ENCODE measurements at places on chromosomes 4 and X.

DNA sequence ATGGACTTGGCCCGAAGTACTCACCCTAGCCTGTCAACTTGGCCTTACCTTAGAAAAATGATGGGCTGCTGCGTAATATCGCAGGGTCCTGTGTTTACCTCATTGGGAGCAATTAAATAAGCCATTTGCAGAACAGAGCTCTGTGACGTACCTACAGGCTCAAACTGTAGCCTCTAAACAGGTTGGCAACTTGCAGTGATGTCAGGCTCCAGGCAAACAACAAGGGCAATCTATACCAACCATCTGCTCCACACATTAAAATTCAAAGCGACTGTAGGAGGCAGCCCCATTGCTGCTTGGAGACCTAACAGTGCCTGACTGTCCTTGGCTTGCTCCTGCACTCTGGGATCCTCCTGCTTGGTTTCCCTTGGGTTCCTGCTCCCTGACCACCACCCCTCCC, 17.2 kb downstream of the VGLL1 start:
- H3K36me3 ChIP-seq, result no peaks in the 10 kb centered on the region
- no peaks in the 10 kb centered on the region for H3K27me3 ChIP-seq
- H3K4me3 ChIP-seq, result no peak overlapping the region
- H3K4me1 ChIP-seq, result peaks cover 19% of the 10 kb centered on the region

DNA sequence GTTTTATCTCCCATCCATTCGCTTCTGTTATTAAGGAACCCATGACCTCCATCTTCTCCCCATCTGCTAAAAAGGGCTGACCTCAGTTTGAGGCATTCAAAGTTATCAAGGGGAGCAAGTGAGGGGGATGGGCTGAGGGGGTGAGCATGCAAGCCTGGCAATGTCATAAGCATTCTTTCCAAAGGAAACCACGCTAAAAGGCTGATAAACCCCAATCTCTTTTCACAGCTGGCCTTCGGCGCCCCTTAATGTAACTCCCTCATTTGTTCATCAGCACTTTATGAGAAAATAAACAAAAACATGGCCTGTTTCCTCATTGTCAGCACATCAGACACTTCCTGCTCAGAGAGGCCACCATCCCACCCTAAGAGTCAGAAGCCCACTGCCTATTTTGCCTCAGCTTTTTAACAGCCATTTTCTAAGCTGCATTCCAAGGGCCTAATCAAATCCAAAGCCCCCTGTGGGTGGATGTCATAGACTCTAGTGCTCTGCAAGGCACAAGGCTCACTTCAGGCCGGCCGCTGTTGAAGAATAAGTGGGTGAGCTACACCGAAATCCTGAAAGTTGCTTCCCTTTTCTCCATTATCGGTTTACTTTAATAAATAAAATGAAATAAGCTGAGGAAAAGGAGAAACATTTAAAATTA, 92.0 kb upstream of the SRD5A3 start:
- peaks cover 24% of the 10 kb centered on the region for H3K27me3 ChIP-seq
- no peaks in the 10 kb centered on the region for H3K36me3 ChIP-seq
- no peak for DNase-seq

- H3K4me1 ChIP-seq, result no peaks in the 10 kb centered on the region
- peaks cover 6% of the 10 kb centered on the region for H3K27me3 ChIP-seq
- H3K4me3 ChIP-seq, result no peak overlapping the region
- DNase-seq, result no peak
- no peaks in the 10 kb centered on the region for H3K36me3 ChIP-seq
- H3K27ac ChIP-seq, result no peak overlapping the region
These were observed 44.2 kb downstream of the RTL9 start for GRCh38 chrX:110402850-110403221.

DNA sequence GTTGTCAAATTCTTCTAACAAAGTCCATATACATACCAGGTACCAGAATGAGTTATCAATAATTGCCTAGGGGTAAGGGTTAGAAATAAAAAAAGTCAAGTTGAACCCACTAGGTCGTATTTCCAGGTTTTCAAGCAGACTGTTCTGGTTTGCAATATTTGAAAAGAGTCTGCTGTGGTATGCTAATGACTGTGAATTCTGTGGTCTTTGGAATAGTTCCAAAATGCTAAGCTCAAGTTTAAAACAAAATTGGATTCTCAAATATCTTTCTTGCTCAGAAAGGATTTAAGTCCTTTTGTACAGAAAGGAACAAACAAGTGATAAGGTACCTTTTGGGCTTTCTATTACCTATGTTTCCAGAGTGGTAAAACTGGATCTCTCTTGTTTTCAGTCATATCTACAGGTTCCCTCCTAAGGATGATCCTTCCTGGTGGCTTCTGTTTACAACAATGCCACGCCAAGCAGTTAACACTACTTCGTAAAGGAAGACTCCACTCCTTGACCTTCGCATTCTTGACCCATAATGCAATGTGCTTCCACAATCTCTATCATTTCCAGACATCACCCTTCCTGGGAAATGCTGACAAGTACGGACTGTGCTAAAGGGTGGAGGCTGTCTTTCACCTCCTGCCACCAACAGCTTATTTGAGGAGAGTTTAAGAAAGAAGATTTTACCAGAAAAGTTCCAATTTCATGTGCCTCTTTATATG, 531.7 kb upstream of the FTHL17 start:
- H3K27me3 ChIP-seq, result no peaks in the 10 kb centered on the region
- no peaks in the 10 kb centered on the region for H3K36me3 ChIP-seq
- no peaks in the 10 kb centered on the region for H3K4me1 ChIP-seq
- H3K4me3 ChIP-seq, result no peak overlapping the region
- H3K27ac ChIP-seq, result no peak overlapping the region
- no peak for DNase-seq

GRCh38 chr4:138196153-138196552, 46.0 kb downstream of the SLC7A11 start:
- peaks cover 5% of the 10 kb centered on the region for H3K27me3 ChIP-seq
- DNase-seq, result no peak
- no peak overlapping the region for H3K4me3 ChIP-seq
- H3K4me1 ChIP-seq, result peaks cover 2% of the 10 kb centered on the region
- no peak overlapping the region for H3K27ac ChIP-seq

DNA sequence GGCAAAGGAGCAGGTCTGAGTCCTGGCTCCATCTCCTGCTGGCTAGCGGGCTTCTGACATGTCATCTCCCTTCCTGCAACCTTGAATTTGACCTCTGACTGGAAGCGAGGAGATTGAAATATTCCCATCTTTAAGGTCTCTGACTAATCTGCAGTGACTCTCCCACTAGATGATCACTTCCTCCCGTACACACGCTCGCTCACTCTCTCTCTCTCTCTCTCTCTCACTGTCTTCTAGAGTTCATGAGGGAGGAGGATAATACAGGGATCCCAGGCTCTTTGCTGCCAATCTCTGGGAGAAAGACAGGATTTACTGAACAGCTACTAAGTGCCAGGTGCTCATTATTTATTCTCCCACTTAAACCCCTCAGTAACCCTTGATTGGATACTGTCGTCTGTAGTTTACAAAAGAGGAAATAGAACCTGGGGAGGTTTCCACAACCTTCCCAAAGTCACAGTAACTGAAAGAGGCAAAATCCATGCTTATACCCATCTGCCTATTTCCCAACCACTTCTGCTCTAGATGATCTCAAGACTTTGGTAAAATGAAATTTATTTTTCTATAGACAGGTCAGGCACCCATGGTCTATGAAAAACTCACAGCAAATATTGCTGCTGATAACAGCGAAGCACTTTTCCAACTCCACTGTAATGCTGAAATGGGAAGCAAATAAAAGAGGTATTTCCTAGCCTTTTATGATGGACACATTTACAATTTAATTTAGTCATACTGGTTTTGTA, 193.5 kb upstream of the C1QTNF7 start:
- H3K4me1 ChIP-seq, result peaks cover 32% of the 10 kb centered on the region
- H3K4me3 ChIP-seq, result peak overlapping the region; percentile 56
- no peak for DNase-seq
- H3K36me3 ChIP-seq, result no peaks in the 10 kb centered on the region
- H3K27ac ChIP-seq, result peak overlapping the region; percentile 80
- no peaks in the 10 kb centered on the region for H3K27me3 ChIP-seq

- H3K4me1 ChIP-seq, result peaks cover 4% of the 10 kb centered on the region
- H3K36me3 ChIP-seq, result peaks cover 9% of the 10 kb centered on the region
- H3K27ac ChIP-seq, result no peak overlapping the region
- DNase-seq, result no peak
These were observed 110.4 kb downstream of the UBE2K start for GRCh38 chr4:39808231-39808749.

DNA sequence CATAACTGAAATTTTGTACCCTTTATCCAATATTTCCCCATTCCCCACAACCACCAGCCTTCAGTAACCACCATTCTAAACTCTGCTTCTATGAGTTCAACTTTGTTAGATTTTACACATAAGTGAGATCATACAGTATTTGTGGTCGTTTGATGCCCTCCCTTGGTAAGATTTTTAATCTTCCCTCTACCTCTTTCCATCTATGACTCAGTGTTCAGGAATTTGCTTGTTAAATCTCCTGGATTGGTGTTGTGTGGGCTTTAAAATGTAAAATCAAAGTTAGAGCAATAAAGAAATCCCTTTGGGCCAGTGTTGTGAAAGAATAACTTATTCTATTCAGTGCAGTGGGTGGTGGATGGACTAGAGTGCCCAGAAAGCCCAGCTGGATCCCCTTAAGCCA, 37.4 kb downstream of the SLC16A2 start:
- H3K36me3 ChIP-seq, result no peaks in the 10 kb centered on the region
- no peak overlapping the region for H3K27ac ChIP-seq
- H3K27me3 ChIP-seq, result no peaks in the 10 kb centered on the region
- H3K4me3 ChIP-seq, result no peak overlapping the region
- DNase-seq, result no peak

- no peak for DNase-seq
- H3K27me3 ChIP-seq, result no peaks in the 10 kb centered on the region
- no peak overlapping the region for H3K4me3 ChIP-seq
- H3K4me1 ChIP-seq, result no peaks in the 10 kb centered on the region
These were observed 850.1 kb downstream of the TRIML1 start for GRCh38 chr4:188989371-188989770.

DNA sequence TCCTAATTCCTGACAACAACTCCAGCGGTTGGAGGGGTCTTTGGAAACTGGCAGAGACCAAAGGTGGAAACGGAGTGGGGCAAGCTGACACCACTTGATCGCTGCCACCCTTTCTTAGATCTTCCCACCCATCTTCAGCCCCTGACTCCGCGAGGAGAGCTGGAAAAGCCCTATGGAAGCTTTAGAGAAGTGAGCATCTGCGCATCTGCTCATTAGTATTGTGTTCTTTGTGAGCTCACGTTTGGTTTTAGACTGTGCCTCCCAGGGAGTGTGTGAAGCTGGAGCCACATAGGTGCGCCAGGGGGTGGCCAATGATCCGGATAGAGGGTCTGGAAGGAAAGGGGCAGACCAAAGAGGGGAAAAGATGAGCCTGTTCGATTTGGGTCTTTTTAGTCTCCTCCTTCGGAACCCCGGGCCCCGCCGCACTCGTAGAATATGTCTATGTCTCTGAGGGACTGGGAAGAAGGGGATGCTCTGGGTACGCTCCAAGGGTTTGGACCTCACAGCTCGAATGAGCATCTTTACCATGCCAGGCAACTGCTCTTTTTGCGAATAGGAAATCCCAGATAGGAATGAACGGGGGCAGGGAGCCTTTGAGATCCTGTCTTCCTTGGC, 578 bp upstream of the DKK2 start:
- peak overlapping the region; percentile 68 for H3K4me3 ChIP-seq
- peaks cover 28% of the 10 kb centered on the region for H3K4me1 ChIP-seq
- DNase-seq, result no peak
- no peak overlapping the region for H3K27ac ChIP-seq

DNA sequence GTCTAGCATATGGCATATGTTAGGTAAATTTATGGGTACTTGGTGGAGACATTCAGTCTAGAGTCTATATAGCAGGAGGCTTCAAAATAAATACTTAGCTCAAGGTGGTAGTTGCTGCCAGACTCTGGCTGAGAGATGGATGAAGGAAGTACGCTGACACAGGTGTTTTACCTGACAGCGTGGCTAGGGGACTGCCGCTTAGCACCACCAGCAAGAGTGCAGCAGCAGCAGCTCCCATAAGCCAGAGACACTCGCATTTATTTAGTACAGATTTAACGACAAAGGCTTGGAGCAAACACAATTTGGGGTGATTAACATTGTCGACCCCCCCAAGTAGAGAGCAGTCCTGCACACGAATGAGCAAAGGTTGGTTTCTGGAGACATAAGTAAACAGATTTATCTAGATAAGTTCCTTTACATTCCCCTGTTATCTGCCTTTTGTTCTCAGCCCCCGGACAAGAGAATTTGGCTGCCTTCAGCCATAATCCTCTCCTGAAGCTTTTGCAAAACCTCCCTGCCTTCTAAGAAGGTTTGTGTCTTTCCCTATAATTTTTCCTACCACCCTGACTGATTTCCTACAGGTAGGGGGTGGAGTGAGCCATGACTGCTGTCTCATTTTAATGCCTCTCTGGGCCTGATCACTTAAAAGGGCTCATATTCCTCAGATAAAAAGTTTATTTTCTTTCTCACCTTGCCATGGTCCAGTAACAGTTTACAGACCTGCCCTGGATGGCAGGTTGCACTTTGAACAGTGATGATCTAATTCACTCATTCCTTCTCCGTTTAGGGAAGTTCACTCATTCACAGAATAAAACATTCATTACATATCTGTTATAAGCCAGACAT, 64.6 kb downstream of the RHOH start:
- peaks cover 11% of the 10 kb centered on the region for H3K36me3 ChIP-seq
- peaks cover 78% of the 10 kb centered on the region for H3K4me1 ChIP-seq
- no peak overlapping the region for H3K4me3 ChIP-seq
- peak overlapping the region; percentile 70 for H3K27ac ChIP-seq
- H3K27me3 ChIP-seq, result no peaks in the 10 kb centered on the region

DNA sequence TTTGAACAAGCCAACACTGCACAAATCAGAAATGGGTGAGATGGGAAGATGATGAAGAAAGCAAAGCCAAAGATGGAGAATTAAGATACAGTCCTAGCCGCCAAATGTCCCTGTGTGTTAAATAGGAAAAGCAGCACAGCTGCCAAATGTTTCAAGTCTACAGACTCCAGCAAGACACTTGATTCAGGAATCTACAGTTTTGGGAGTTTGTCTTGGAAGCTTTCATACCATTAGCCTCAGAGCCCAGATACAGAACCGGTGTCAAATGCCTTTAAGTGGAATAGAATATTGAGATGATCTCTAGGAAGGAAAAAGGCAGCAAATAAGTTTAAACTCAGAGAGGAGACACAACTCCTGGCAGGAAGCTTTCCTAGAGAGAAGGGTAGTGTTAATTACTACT, 30.3 kb downstream of the OPHN1 start:
- H3K27ac ChIP-seq, result no peak overlapping the region
- DNase-seq, result no peak
- no peaks in the 10 kb centered on the region for H3K4me1 ChIP-seq
- no peaks in the 10 kb centered on the region for H3K27me3 ChIP-seq

Measured in activated naive CD8-positive, alpha-beta T cell treated with anti-CD3 and anti-CD28 coated beads for 36 hours (primary cell).